Epithelial cell of prostate (primary cell): ENCODE measurements at places on chromosomes 6 and 20.
A peak's percentile ranks its signal among the peaks of the same experiment; 100 is the strongest.

DNA sequence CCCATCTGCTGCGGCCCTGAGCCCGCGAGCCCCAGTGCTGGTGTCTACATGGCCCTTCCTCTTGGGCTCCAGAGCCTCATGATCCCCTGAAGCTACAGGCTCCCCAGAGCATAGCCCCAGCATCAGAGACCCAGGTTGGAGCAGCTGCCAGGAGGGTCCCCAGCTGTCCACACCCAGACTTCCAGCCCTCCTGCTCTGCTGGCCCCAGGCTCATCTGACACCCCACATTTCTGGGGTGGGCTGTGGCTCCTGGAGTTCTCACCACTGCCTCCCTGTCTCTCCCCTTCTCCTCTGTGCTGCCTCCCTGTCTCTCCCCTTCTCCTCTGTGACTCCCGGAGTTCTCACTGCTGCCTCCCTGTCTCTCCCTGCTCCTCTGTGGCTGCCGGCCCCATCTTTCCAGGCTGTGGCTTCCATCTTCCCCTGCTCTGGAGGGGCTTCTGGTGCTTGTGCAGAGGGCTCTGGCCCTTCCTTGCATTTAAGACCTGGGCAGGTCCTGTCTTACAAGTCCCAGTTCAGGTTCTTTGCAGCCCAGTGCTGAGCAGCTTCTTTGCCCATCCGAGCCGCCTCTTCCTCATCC lies 108.1 kb downstream of the ERMARD start:
- DNase-seq = no peak

DNA sequence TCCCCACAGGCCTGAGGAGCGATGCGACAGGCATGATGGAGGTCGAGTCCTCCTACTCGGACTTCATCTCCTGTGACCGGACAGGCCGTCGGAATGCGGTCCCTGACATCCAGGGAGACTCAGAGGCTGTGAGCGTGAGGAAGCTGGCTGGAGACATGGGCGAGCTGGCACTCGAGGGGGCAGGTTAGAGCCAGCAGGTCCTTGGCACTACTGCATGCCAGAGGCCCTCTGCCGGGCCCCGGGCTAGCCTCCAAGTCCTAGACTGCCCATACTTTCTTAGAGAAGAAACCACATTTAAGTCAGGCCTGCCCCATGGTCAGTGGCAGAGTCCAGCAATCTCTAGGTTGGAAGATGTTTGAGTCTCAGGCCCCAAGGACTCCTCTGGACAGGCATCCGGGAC lies 32.1 kb downstream of the PKIG start:
- DNase-seq = no peak

DNA sequence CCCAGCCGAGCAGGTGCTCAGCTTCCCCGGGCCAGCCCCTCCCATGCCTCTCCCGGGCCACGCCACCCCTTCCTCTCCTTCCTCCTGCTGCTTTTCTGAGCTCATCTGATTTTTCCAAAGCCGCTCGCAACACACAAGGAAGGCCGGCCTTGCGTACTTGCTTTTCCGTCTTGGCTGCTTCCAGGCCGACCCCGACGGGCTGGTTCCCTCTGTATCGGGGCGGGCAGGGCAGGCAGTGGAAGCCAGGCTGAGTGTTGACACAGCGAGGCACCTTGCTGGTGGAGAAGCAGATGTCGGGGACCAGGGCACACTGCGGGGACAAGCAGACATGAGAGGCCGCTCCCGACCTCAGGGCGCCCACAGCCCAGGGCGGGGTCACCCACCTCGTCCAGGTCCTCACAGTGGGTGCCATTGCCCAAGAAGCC lies 21.1 kb downstream of the THBS2 start:
- DNase-seq = no peak

DNA sequence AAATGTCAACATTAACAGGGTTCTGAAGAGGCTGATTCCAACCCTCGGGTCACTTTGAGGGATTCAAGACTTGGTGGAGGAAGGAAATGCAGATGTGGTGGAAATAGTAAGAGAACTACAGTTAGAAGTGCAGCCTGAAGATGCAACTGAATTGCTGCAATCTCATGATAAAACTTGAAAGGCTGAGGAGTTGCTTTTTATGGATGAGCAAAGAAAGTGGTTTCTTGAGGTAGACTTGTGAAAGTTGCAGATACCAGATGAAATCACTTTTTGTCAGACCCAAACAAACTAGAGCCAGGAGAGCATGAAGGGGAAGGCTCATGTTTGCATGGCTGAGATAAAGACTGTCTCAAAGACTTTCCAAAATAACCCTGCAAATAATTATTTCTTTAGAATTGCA lies 16.2 kb downstream of the ANKRD6 start:
- DNase-seq = no peak

DNA sequence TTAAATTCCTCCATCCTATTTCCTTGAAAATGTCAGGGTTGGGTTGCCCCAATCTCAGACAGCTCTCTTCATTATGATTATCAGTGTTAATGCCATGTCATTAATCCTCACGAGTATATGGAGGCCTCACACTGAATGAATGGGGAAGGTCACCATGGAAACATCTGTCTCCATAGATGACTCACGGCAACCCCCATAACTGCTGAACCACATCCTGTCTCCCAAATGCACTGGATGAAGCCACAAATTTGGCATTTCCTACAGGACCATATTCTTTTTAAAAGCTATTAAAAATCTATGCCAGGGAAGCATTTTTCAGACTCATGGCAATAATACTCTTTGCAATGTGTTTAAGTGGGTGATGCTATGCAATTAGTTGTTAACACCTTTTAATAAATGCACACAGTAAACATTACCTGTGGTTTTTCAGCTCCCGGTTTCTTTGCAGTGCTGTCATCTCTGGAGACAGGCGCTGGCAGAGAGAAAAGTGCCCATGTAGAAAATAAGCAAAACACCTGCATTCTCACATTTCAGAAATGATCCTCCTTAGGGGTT lies 80.1 kb upstream of the PTPRK start:
- DNase-seq = no peak

- DNase-seq = no peak
Measured at GRCh38 chr6:12776291-12776690, 59.7 kb downstream of the PHACTR1 start.

GRCh38 chr6:107399935-107400334 lies 59.4 kb downstream of the PDSS2 start:
- DNase-seq = no peak

- no peak for DNase-seq
Measured at GRCh38 chr20:58239216-58239615, 10.8 kb upstream of the ANKRD60 start.

- no peak for DNase-seq
Measured at GRCh38 chr20:45211569-45212474, 5.0 kb downstream of the SEMG1 start.

DNA sequence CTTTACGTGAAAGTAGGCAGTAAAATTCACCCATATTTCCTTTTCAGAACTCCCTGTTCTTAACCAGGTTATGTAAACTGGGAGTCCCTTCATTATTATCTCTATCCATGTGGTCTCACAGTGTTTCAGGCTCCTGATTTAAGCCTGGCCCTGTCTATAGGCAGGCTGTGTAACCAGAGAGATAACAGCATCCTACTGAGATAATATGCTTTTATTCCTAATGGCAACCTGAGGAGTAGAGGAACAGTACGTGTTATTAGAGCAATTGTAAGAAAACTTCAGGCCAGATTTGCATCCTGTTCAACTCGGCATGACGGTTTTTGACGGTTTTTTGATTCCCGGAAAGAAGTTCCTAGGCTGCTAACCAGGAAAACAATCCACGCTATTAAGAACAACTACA lies 16.9 kb downstream of the FUT9 start:
- DNase-seq = no peak

- no peak for DNase-seq
Measured at GRCh38 chr6:130372786-130373185, 7.0 kb downstream of the TMEM200A start.

GRCh38 chr6:83633609-83634008 lies 75.3 kb downstream of the SNAP91 start:
- no peak for DNase-seq

- no peak for DNase-seq
Measured at GRCh38 chr6:148523048-148523447, 180.4 kb downstream of the SASH1 start.

GRCh38 chr20:752291-752690 lies 16.0 kb downstream of the SLC52A3 start:
- DNase-seq = no peak

DNA sequence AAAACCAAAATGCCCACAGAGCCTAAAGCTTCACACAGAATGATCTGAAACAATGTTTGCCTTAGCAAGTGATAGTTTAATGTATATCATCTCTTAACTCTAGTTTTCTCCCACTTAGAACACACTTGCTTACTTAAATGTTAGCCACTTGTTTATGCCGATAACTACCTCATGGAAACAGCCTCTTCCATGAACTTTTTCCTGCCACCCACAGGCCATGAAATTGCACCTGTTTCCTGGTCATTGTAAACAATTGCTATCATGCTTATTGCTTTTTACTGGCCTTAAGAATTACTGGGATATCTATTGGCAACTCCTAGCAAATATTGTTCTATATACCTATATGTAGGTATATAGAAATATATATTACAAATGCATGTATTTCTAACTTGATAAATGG lies 231.1 kb downstream of the HDGFL1 start:
- no peak for DNase-seq

DNA sequence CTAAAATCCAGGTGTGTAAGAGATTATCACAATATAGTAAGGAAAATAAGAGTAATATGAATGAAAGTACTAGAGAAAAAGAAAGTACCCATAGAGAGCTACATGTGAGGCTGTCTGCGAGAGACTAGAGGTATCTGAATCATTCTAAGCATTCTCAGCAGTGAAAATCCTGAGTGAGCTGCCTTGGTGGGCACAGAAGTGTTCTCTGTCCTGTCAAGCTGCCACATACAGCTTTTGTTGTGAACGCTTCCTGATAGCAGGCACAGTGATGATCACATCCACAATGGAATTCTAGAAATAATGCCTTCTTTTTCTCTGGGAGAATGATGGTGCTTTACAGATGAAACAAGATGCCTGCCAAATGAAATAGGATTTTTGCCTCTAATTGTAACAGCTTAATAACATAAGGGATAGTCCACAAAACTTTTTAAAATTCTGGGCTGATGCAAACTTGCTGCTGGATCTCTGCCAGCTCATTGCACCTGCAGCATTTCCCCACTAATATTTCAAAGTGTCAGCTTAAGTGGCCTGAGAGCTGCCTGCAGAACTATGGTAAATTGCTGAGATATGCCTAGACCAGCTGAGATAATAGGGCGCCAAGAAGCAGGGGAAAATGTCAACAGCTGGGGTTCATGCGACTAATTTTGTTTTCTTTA lies 620.5 kb downstream of the DOK5 start:
- no peak for DNase-seq

- DNase-seq = no peak
Measured at GRCh38 chr20:42041000-42041565, 422.9 kb upstream of the CHD6 start.

DNA sequence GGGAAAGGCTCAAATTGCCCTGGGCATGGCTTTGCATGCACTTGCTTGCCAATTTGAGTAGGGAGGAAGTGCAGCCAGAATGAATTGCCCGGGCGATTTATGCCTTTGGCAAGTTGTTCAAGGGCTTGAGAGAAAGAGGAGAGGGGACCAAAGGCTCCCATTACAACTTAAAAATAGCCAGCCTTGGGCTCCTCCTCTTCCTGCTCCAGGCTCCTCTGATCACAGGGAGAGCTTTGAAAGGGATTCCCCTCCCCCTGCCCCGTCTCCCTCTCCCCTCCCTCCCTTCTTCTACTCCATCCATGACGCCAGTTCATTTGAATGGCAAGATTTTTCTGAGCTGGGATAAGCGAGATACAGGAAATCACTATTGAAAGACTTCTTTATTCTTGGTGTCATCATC lies 304.9 kb upstream of the JAG1 start:
- no peak for DNase-seq

DNA sequence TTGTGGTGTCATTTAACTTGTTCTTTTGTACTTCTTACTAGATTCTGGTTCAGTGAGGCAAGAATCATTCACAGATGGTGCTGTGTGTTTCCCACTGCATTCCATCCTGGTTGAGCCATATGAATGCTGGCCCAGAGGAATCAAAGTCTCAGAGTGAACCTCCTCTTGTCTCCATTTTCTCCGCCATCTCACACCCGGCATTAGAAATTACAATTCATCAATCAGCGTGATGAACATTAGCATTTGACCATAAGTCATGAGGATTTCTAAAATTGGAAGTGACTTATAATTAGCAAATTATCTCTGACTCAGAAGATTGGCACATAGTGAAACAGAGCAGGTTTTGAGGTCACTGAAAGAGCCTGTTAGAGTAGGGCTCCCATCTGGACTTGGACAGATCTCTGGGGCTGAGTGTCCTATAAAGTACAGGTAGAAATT lies 25.2 kb downstream of the TNFAIP3 start:
- no peak for DNase-seq

- no peak for DNase-seq
Measured at GRCh38 chr6:6901205-6901719, 206.5 kb upstream of the RREB1 start.

DNA sequence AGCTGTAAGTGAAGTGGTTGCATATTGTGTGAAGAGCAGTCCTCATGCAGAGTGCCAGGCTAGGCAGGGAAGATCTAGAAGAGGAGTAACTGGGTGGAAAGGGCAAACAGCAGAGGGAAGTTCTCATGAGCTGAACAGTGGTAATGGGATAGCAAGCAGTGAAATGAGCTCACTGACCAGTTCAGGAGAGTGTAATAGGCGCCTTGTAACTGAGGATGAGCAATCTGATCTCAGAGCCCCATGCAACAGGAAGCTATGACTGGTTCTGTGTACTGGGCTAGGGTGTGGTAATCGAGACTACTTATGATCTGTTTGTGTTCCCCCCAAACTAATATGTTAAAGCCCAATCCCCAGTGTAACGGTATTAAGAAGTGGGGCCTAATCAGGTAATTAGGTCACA lies 98.6 kb downstream of the RFX6 start:
- peak; percentile 14 for DNase-seq

DNA sequence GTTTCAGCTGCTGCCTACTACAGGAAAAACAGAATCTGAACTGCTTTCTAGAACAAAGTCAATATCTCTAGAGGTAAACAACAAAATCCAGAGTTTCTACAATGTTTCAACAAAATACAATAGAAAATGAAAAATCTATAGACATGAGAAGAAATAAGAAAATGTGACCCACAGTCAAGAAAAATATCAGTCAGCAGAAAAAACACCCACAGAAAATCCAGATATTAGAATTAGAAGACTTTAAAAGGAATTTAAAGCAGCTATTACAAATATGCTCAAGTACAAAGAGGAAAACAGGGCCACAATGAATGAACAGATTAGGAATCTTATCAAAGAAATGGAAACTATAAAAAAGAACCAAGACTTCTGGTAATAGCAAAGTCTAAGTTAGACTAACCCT lies 26.4 kb upstream of the ANKRD60 start:
- no peak for DNase-seq

- DNase-seq = peak; percentile 73
Measured at GRCh38 chr6:117448732-117449485, 23.2 kb upstream of the ROS1 start.

DNA sequence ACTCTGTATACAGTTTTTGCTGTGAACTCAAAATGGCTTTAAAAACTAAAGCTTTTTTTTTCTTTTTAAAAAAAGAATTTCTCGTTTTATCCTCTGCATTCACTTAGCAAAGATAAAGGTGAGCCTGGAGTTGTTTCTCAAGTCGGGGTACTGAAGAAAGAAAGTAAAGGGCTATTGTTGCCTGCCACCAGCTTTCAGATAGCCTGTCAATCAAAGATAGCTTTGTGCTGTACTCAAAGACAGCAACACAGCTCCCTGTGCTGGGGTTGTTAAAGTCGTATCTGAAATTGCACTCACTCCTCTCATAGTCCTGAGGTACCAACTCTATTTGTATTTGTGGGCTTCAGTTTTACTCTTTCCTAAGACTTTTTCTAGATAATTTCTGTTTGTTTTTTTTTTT lies 710.1 kb upstream of the ID4 start:
- no peak for DNase-seq
